Skeletal muscle cell (primary cell): ENCODE measurements at places on chromosomes 1 and 21.

- no peak for DNase-seq
Measured at GRCh38 chr1:111202366-111202706, 1.9 kb upstream of the DENND2D start.

DNA sequence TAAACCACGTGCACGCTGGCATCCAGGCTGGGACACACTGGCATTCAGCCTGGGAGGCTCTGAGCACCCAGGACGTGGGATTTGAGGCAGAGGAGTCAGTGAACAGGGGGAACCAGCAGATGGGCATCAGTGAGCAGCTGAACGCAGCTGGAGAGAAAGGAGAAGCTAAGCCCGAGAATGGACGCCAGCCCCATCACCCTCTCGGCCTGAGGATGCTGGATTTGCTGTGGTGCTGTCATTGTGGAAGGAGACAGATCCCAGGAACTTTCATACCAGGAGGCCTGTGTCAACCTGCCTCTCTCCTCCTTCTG lies 132.8 kb downstream of the PGBD5 start:
- no peak for DNase-seq

DNA sequence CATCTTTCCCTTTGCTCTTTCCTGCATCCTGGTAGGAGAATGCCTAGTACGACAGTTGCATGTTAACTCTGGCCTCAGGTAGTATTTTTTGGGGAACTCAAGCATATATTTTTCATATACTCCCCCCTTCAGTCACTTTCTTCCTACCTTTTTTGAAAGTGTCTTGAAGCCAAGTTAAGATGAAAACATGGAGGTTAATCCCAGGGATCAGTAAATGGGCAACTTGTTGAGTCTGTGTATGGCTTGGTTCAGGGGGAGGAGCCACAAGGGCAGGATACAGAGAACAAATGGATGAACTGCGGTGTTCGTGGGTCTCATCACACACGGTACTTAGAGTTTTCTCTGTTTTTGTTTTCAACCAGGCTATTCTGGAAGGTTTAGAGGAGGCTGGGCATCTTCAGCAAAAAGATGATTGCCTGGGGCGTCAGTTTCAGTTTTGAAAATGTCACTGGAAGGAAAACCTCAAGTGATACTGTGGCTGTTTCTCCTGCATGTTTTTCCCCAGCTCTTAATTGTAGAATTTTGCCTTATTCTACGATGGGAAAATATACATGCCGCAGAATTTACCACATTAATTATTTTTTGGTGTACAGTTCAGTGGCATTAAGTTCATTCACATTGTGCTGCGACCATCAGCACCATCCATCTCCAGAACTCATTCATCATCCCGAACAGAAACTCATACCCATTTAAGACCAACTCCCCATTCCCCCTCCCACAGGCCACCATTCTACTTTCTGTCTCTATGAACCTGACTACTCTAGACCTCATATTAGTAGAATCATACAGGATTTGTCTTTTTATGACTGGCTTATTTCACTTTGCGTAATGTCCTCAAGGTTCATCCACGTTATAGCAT lies 71.5 kb downstream of the MAP10 start:
- no peak for DNase-seq

DNA sequence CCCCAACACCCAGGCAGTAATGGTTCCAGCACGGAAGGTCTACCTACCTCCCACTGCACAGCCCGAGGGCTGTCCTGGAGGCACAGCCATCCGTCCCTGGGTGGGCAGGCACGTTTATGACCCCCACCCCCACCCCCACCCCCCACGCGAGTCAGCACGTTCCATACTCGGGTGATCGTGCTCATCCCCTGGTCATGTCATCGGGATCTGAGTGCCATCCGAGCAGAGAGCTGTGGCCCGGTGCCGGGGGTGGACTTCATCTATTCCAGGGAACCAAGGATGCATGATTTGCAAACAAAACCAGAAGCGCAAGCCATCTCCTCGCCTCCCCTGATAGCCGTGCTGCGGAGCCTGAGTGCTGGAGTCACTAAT lies 1.1 kb downstream of the TSPEAR start:
- DNase-seq: no peak

DNA sequence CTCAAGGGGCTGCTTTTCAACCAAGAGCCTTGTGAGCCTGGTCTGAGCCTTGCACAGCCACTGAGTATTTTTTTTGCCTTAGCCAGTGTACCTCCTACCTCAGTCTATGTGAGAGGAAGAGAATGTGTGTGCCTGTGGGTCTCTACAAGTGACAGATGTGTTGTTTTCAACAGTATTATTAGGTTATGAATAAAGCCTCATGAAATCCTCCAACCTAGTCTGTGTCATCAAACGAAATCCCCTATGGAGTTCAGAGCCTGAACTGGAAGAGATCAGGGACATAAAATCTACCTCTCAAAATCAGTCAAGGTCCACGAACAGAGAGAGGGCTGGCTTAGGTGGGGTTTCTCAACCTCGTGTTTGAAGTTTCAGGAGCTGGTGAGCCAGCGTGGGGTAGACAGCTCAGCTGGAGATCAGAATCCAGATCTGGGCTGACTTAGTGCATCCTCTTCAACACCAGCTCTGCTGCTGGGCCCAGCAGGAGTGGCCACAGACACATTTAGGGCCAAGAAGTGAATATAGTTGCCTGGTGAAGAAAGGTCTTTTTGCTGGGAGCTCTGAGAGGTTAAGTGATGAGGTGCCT lies 8.2 kb downstream of the XKR8 start:
- DNase-seq: no peak

- no peak for DNase-seq
Measured at GRCh38 chr1:56573311-56573710, 6.1 kb downstream of the PLPP3 start.

- DNase-seq: no peak
Measured at GRCh38 chr1:111302374-111302773, 11.7 kb downstream of the CHIA start.

DNA sequence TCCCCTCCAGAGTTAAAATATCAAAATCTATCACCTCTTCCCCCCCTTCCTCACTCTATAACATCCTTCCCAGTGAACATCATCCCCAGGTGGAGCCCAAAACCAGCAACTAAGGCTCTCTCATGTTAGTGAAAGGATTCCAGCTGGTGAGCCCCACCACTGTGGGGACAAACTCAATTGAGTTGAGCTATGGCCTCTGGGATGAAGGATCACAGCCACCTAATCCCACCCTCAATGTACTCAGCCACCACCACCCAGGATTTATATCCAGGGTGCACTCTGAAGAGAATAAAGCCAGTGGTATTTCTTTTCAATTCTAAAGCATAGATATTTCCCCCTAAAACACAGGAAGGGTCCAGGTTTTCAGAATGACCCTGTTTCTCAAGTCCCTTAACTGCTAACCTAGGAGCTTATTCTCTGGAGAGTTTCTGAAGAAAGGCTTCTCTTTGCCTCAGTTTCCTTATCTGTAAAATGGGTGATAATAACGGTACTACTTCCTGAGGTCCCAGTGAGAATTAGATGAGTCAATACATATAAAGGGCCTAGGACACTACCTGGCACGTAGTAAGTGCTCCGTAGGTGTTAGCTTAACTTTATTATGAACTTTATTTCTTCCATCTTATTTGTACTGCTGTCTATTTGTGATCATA lies 15.6 kb upstream of the BOLA1 start:
- no peak for DNase-seq

- DNase-seq: peak; percentile 55
Measured at GRCh38 chr1:162538815-162539431, 22.6 kb upstream of the UAP1 start.

- no peak for DNase-seq
Measured at GRCh38 chr1:185835191-185835590, 101.0 kb downstream of the HMCN1 start.

- peak; percentile 49 for DNase-seq
Measured at GRCh38 chr1:151680826-151681225, 35.8 kb downstream of the CELF3 start.

GRCh38 chr1:8019229-8019620 lies 6.9 kb downstream of the ERRFI1 start:
- DNase-seq: no peak

GRCh38 chr1:216722821-216723220 lies 408 bp downstream of the ESRRG start:
- DNase-seq: no peak

GRCh38 chr1:160371756-160372155 lies 4.9 kb downstream of the NHLH1 start:
- DNase-seq: no peak

GRCh38 chr1:32893198-32894018 lies 7.1 kb downstream of the HPCA start:
- DNase-seq: no peak

DNA sequence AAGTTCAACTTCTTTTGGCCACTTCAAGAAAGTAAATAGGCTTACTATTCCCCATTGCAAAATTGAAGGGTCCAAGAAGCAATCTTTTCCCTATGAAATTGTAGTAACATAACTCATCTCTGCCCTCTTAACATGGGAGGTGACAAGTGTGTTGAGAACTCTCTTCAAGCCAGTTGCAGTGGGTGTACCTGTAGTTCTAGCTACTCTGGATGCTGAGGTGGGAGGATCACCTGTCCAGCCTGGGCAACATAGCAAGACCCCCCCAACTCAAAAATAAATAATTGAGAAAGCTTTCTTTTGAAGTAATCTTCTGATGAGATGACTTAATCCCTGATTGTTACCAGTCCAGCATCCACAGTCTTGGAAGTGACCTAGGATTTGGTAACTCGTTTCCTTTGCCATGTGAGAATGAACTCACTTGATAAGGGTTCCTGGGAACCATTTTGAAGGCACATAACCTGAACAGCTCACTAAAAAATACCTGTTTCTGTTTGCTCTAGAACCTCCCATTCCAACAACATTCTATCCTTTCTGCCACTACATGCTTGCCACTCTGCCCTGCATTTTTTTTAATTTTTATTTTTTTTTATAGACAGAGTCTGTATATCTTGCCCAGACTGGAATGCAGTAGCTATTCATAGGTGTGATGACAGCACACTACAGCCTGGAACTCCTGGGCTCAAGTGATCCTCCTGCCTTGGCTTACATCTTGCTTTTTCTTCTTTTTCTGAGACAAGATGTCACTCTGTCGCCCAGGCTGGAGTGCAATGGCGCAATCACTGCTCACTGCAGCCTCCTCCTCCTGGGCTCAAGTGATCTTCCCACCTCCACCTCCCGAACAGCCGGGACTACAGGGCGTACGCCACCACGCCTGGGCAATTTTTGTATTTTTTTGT lies 1.4 kb upstream of the IPO9 start:
- DNase-seq: no peak

GRCh38 chr1:231847612-231848397 lies 221.2 kb downstream of the DISC1 start:
- no peak for DNase-seq

DNA sequence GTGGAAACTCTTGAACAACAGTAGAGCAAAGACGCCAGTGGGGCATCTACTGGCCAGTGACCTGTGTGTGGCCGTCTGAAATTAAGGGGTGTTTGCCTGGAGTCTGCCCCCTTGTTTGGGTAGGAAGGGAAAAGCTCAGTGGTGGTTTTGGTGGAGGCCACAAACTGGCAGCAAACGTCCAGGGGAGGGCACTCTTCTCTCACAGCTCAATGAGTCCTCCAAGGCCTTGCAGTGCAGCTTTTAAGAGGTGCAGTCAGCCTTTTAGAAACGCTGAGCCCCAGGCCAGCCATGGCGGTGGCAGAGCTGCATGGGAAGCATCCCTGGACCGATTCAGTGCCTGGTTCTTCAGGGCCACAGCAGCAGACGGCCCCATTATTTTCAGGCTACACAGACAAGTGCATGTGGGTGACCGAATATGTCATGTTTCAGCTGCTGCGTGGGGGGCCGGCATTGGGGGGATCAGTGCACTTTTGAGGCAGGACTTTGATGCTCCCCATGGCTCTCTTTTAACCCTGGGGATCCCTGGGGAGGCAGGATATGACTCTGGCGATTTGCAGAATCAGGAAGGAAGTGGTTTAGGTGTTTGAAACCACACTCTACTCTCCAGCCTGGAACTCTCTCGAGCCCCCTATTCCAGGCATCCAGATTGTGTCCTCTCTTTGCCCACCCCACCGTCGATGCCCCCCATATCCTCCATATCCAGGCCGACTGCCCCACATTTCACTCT lies 414.0 kb downstream of the PRDM2 start:
- DNase-seq: peak; percentile 1

DNA sequence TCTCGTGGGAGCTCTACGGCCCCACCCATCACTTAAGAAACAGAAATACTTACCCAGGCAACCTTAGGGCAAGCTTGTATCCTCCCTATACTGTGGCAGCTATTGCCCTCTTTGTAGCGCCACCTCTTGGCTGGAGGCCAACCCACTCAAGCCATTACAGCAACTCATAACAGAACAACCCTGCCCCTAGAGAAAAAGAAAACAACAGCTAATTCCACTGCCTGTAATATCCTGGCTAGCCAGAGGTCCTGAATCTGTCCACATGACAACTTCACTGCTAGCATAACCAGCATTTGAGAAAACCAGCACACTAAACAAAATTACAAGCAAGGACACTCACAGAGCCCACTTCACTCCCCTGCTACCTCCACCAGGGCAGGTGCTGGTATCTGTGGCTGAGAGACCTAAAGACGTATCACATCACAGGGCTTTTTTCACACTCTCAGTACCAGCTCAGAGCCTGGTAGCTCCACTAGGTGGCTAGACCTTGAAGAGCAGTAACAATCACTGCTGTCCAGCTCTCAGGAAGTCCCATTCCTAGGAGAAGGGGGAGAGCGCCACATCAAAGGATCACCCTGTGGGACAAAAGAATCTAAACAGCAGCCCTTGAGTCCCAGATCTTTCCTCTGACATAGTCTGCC lies 14.5 kb upstream of the MX1 start:
- no peak for DNase-seq

- DNase-seq: no peak
Measured at GRCh38 chr1:226052061-226052460, 10.5 kb upstream of the H3-3A start.

DNA sequence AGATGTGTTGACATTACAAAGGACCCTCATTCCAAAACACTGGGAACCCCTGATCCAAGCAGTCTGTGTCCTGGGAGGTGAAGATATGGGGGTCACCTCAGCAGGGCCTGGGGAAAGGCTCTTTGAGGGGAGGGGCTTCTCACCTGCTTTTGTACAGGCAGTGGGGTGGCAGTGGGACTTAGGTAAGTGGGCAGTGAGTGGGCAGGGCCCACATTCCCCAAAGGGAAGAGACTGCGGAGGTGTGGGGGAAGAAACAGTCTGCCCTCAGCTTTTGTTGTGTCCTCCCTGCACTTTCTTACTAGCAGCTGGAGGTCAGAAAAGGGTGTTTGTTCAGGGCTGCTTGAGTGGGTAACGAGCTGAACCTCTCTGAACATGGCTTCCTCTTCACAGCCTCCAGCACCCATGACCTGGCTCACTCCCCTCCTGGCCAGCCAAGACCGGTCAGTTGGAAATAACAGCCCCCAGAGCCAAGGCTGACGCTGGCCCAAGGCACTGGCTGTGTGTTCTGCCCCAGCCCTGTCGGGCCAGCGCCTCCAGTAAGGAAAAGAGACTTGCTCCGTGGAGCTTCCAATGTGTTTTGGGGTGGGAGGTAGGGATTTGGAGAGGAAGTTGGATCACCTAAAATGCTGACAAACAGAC lies 173.5 kb downstream of the PSMG1 start:
- no peak for DNase-seq
